ENCODE measurements at places on chromosomes 4 and X.
A peak's percentile ranks its signal among the peaks of the same experiment; 100 is the strongest.

GRCh38 chr4:92235731-92236130 is 68.0 kb upstream of the GRID2 start:
- no peak for DNase-seq

GRCh38 chrX:31126205-31126604 is 54.4 kb upstream of the FTHL17 start:
- no peak for DNase-seq

- DNase-seq = no peak
These were observed 85.0 kb downstream of the ADRA2C start for GRCh38 chr4:3851211-3851610.

- DNase-seq = peak; percentile 53
These were observed 75.9 kb upstream of the AFAP1 start for GRCh38 chr4:8015512-8015911.

- no peak for DNase-seq
These were observed 107.9 kb downstream of the FBXW7 start for GRCh38 chr4:152427981-152428380.

- peak; percentile 66 for DNase-seq
These were observed at the start of gene NUDT6 for GRCh38 chr4:122921971-122922876. Gene NUDT6 (minus strand): TSS chr4:122922597. CDS start chr4:122922572, 25 bp downstream.

- no peak for DNase-seq
These were observed 442.2 kb downstream of the PABPC4L start for GRCh38 chr4:133759428-133759827.

- no peak for DNase-seq
These were observed 280.5 kb downstream of the TLL1 start for GRCh38 chr4:166153548-166153947.

DNA sequence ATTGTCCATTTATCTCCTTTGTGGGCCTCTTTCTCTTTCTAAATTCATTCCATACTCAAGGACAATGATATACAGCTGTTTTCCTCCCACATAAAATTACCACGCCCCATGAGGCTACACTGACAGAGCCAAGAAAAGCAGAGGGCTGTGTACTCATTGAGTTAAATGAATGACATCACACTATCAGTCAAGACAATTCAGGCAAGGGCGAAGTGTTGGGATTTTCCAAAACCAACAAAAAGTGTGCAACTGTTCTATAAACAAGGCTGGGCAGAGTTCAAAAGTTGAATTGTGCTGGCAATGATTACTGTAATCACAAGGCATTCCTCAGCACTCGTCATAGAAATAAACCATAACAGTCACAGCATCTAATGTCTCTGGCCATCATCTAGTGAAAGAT is 799.6 kb upstream of the DIAPH2 start:
- DNase-seq = no peak

GRCh38 chr4:56261027-56261426 is 126.3 kb downstream of the AASDH start:
- DNase-seq = no peak

- no peak for DNase-seq
These were observed 53.4 kb downstream of the LDB2 start for GRCh38 chr4:16844816-16845586.

GRCh38 chr4:66252291-66252690 is 582.0 kb upstream of the EPHA5 start:
- DNase-seq = no peak

DNA sequence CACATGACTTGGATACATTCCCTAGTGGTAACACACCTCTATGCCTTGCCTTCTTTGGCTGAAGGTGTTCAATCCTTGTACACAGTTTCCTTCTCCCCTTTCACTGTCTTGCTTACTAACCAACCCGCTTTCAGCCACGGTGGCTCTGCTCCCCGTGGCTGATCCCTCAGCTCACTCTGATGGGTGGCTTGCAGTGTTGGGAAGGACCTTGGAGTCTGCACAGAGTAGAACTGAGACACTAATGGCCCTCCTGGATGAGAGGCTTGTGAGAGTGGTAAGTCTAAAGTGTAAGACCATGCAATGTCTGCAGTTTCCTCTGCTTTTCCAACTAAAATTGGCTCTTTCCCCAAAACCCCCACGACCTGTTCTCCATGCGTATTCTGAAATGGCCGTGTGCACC is 46.0 kb upstream of the GNPDA2 start:
- no peak for DNase-seq

- DNase-seq = no peak
These were observed 55.4 kb downstream of the NPNT start for GRCh38 chr4:105950701-105951100.

DNA sequence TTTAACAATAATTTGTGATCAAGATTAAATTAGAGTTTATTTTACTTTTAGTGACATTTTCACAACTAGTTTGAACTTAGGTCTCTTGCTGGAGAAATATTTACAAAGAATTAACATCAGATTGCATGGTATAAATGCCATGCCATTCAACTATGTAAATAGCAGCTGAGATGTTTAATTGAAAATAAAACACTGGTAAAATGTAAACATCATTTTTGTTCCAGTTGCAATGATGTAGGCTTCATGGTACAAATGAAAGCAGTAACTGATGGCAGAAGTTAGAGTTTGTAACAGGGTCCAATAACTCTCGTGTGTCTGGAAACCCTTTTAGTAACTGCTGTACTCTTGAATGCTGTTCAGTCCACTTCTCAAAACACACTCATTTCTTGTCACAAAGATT is 43.7 kb upstream of the HAND2 start:
- DNase-seq = no peak

DNA sequence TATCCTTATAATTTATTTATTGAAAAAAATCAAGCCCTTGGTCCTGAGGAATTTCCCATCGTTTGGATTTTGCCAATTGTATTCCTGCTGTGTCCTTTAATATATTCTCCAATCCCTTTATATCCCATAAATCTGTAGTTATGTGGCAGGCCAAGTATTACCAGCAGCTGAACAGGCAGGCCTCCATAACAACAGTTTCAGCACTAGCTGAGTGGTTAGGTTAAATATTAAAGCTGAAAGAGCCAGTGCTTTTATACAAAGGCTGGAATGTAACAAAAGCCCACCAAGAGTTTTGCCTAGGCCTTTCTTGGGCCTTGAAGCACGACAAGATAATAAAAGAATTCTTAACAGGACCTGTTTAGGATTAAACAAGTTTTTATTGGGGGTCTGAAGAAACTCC is 366.6 kb upstream of the GALNT7 start:
- DNase-seq = no peak

- peak; percentile 23 for DNase-seq
These were observed 92.2 kb downstream of the GEMIN8 start for GRCh38 chrX:13937370-13938050.

- DNase-seq = no peak
These were observed 6.6 kb upstream of the AGA start for GRCh38 chr4:177448850-177449249.

- no peak for DNase-seq
These were observed 104.4 kb downstream of the STIM2 start for GRCh38 chr4:26964994-26965393.

GRCh38 chr4:183554878-183555585 is 50.2 kb downstream of the ING2 start:
- DNase-seq = no peak

Data from HEK293T (cell line).